ENCODE measurements at places on chromosomes 1 and 21.

- no peak for DNase-seq
Observed at GRCh38 chr21:45382697-45382997, 22.3 kb upstream of the COL18A1 start.

- no peak for DNase-seq
Observed at GRCh38 chr1:67611846-67612245, 73.2 kb upstream of the GADD45A start.

DNA sequence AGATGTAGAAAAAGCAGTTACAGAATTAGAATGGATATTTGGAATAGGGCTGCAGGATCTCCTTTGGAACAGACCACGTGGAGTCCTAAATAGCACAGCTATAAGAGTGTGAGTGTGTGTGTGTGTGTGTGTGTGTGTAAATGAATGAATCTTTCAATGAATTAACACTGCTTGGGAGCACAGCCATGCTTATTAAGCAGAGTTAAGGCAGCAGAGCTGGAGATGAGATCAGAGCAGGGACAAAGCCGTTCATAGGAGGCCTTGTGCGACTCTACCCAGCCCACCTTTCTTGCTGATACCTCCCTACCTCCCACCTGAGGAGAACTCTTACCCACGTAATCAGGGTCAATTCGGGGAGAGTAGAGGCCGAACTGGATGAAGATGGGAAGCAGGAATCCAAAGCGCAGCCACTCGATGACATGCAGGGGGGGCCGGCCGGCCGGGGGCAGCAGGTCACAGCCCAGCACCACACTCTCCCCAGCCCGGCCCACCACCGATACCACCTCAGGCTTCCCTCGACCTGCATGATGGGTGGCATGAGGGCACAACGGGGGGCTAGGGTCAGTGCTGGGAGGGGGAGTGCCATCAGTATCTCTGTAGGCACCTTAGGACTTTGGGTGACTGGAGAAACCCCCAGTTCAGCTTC lies 2.7 kb downstream of the IGSF9 start:
- no peak for DNase-seq

GRCh38 chr1:233603478-233603877 lies 10.4 kb upstream of the KCNK1 start:
- DNase-seq: no peak

DNA sequence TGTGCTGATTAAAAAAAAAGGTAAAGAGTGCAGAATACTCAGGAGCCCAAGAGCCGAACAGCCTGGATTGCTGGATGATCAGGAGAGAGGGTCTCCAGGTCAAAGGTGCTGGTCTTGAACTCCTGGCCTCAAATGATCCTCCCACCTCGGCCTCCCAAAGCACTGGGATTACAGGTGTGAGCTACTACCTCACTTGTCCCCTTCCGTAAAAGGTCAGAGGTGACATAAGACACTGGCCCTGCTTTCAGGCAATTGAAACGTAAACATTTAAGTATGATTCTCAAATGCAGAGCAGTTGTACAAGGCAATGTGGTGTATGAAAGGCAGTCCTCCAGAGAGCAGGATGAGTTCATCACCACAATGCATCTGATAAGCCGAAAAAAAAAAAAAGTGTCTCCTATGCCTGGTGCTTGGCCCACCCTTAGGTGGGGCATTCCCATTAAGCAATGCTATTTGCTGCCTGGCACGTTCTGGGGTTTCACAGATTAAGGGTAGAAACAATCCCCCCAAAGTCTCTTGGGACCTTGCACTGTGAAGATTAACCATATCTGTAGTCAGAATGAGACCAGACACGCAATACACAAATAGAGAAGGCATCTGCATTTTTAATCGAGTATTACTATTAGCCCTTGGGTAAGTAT lies 47.7 kb downstream of the PARP1 start:
- DNase-seq: no peak

- DNase-seq: no peak
Observed at GRCh38 chr1:6906783-6907182, 121.5 kb downstream of the CAMTA1 start.

GRCh38 chr1:27530192-27530591 lies 40.2 kb upstream of the WASF2 start:
- no peak for DNase-seq

- DNase-seq: no peak
Observed at GRCh38 chr21:34023691-34024373, 49.5 kb upstream of the MRPS6 start.

- peak; percentile 56 for DNase-seq
Observed at GRCh38 chr1:109776911-109777310, 13.2 kb upstream of the EPS8L3 start.

GRCh38 chr1:40030528-40031135 lies 9.9 kb upstream of the CAP1 start:
- no peak for DNase-seq

DNA sequence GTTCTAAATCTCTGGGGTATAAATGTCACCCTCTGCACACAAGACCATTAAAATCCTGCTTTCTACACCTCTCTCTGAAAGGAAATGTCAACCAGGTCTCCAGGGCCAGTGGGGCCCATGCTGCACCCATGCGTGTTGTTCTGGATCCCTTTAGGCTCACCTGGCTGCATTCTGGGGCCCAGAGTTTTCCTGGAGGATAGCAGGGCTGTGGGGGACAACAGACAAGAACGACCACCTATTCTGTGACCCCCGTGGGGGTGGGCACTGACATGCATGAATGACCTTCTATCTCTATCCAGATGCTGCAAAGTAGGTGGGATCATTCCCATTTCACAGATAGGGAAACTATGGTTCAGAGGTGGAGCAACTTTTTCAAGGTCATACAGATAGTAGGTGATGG lies 41.6 kb downstream of the TNNT2 start:
- no peak for DNase-seq

DNA sequence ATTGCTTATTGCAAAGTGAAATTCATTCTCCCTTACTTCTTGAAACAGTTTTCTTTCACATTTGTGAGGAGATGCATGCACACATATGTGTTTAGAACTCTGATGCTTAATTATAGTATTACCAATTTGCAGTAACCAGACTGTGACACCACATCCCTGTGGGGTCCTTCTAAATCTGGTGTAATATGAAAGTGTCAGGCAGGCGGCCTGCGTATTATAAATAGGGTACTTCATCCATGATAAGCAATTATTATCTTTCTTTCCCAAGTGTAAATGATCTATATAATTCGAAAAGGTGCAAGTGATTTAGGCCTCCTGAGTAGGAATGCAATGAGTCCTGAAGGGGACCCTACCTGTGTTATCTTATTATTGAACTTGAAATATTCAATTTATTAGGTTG lies 876 bp downstream of the EFCAB7 start:
- DNase-seq: no peak

- no peak for DNase-seq
Observed at GRCh38 chr1:20981915-20982314, 194.8 kb downstream of the EIF4G3 start.

DNA sequence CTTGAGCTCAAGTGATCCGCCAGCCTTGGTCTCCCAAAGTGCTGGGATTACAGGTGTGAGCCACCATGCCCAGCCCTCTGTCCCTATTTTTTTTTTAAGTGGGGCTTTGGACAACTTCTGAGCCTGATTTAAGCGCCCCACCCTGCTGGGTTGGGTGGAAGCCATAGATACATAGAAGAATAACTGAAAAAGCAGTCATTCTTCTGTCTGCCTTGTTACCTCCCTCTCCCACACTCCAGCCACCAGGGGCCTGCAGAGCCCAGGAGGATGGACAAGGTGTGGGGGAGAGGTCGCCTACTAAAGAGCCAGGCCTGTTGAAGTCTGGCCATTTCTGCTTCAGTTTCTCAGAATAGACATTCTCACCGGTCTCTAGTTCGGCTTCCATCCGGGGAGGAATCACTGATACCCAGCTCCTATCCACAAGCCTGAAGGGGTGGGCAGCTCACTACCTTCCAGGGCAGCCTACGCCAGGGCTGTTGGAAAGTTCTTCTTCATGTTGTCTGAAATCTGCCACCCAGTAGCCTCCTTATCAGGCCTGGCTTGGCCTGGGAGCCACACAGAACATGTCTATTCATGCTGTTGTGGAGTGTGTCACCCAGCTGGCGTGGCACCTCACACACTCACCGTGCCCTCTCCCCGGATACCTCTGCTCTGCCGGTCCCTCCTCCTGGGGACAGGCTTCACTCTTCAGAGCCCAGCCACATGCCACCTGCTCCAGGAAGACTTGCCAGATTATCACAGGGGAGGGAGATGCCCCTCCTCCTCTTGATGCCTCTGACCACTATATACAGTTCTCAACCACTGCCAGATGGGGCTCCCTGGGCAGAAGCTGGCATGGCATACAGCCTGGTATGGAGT lies 27.7 kb downstream of the KNCN start:
- DNase-seq: no peak

DNA sequence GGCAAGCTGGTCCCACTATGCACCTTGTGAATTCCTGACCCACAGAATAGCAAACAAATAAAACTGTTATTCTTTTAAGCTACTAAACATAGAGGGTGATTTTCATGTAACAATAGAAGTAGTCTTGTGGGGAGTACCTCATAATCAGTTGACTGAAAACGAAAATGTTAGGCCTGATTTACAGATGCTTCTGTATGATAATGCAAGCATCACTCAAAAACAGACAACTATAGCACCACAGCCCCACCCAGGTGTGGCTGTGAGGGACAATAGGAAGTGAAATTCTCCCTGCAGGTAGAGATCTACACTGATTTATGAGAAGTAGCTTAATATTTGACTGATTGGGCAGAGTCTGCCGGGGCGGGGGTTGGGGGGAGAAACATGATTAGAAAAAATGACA lies 26.5 kb upstream of the KRTAP19-8 start:
- DNase-seq: no peak

DNA sequence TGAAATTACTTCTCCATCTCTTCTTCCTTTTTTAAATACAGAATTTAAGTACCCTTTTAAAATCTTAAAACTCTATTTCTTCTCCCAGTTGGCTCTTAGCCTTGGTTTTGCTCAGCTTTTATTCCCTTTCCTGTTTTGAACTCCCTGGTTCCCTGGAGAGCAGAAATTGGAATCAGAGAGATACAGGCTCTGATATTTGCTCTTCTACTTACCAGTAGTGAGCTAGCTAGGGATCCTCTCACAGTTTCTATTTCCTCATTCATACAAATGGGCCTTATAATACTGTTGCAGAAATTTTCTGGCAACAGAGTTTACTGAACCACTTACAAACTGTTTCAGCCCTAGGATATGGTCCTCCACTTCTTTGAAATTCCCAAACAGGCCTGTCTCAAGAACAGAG lies 606.3 kb downstream of the NUF2 start:
- DNase-seq: no peak

DNA sequence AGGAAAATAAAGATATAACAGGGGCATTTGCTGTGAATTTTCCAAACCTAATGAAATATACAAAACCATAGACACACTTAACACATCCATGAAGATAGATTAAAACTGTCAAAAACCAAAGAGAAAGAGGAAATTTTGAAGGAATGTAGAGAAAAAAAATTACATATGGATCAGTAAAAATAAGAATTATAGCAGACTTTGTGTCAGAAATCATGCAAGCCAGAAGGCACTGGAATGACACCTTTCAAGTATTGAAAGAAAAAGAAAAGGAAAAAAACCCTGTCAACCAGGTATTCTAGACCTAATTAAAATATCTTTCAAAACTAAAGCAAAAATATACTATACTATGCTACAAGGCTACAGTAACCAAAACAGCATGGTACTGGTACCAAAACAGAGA lies 125.8 kb upstream of the PALMD start:
- DNase-seq: no peak

- DNase-seq: no peak
Observed at GRCh38 chr1:72997624-72998023, 715.3 kb upstream of the NEGR1 start.
